Activated T-cell treated with anti-CD3 and anti-CD28 coated beads for 1 hour (primary cell): ENCODE measurements at places on chromosomes 1 and 21.

DNA sequence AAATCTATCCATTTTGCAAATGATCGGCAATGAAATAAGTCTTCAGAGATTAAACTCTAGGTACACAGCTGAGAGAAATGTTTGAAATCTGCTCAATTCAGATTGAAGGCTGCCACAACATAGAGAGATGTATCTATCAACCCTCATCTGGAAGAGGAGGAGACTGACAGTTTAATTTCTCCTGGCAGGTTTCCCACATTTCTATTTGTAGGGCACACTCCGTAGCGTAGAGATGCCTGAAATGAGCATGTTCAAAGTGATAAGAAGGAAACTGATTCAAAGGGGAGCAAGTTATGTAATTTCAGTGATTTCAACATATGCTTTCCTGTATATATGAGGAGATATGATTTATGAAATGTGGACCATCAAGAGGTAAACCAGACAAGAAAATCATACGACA, 44.1 kb downstream of the NIBAN1 start:
- DNase-seq: no peak

GRCh38 chr1:159315381-159315780, 13.2 kb downstream of the FCER1A start:
- DNase-seq: no peak

GRCh38 chr1:206513312-206514111, 6.2 kb downstream of the RASSF5 start:
- no peak for DNase-seq

DNA sequence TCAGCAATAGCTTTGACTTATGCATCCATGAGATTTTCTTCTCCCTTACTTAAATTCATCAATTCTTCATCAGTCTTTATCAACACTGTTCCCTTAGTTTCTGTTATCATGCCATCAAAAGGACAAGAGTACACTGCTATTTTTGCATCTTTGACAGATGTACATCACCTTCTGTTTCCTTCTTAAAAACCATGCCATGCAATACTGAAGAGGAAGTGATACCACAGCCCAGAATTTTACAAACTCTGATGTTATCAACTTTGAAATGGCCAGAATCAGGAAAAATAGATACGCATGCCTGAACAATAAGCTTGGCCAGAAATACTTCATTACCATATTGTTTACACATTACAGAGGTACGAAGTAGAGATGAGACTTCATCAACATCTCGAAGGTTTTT, 21.1 kb downstream of the FMO5 start:
- no peak for DNase-seq

DNA sequence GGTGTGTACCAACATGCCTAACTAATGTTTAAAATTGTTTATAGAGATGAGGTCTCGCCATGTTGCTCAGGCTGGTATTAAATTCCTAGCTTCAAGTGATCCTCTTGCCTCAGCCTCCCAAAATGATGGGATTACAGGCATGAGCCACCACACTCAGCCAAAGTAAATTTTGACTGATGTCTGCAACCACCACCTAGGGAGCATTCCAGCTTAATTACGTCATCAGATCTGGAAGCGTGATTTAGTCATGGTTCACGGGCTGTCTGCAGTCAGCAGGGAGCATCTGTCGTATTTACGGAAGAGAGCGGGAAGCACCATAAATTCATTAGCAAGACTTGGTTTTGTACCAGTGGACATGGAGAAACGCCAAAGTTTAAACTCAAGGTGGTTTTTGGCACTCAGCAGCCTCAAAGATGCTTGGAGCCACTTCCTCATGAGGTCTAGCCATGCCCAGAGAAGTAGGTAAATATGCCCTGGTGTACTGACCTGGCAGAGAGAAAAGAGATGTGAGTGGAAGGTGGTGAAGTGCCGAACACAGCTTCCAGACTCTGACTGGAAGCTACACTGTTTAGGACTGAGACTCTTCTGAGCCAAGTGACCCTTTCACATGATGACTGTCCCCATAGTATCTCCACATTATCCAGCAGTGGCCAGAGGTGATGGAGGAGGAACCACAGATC, 60.8 kb upstream of the SLC35F3 start:
- DNase-seq: no peak

- DNase-seq: no peak
Observed at GRCh38 chr1:78038071-78038470, 7.7 kb upstream of the GIPC2 start.

DNA sequence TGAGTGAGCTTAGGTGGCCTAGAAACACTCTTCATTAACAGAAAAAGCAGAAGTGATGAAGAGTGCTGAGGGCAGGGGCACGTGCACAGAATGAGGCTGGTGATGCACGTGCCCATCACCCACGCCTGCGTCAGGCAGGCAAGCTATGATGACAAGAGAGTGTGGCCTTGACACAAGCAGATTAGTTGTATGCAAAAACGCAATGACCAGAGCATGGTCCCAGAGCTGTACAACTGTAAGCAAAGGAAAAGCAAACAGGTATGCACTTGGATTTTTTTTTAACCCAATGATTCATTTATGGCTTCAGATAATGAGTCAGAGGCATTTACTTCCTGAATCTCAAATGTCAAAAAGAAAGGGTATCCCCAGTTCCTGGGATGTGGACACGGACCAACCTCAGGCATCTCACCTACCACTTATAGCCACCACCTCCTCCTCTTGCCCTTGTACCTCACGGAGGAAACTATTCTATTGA, 9.1 kb upstream of the TMEM61 start:
- DNase-seq: no peak

DNA sequence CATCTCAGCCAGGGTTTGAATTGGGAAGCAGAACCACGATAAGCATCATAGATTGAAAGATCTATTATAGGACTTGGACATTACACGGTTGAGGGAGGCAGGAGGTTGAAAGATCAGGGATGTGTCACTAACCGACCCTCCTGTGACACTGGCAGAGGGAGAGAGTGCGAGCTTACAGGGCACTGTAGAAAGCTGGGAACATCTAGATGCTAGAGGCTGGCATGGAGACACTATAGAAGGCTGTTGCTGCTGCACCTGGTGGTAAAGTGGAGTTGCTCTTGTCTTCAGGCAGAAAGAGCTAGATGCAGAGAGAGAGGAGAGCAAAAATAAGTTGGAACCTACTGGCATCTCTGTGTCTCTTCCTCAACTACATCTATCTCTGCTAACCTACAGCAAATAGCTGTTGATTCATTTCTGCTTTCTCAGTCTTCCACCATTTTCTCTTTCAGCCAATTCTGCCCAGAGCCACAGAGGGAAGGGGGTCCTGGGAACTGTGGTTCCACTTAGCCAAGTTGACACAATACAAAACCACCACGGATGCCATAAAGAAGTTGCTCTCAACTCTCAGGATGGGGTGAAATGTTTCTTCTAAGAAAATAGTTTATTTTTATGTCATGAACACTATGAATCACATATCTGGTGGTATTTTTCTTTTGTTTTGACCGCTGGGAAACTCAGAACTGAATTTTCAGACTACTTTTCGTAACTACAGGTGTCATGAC, 155.9 kb downstream of the ZNF281 start:
- no peak for DNase-seq

DNA sequence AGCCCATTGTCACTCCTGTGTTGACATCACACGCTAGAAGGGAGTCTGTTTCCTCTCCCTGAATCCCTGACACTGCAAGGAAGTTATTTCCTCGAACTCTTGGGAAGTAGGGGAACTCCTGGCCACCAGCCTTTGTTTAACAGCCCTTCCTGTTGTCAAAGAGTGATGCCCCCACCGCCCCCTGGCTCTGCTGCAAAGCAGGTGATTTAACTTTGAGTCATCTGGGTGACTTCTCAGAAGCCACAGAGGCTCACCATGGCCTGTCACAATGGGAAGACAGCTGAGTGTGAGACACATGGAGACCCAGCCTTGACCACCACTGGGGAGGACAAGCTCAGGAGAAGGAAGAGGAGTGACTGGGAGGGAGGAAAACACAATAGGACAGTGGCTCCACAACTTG, 182.8 kb downstream of the PSMG1 start:
- no peak for DNase-seq

- no peak for DNase-seq
Observed at GRCh38 chr1:66154394-66154793, 361.7 kb downstream of the PDE4B start.

DNA sequence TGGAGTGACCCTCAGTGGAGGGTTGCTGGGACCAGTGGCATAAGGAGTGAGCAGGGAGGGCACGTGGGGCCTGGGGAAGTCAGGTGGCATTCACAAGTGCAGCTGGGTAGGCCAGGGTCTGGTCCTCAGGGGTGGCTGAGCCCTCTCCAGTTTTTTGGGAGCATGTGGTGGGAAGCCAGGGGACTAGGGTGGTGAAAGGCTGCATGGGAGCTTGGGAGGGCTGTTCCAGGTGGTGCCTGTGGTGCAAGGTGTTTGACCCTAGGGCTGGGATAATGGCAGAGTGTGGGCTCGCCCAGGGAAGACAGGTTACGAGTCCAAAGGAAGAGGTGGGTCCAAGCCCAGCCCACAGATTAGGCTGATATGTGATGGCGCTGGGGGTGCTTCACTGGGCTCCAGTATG, 30.5 kb downstream of the MAN1C1 start:
- no peak for DNase-seq

DNA sequence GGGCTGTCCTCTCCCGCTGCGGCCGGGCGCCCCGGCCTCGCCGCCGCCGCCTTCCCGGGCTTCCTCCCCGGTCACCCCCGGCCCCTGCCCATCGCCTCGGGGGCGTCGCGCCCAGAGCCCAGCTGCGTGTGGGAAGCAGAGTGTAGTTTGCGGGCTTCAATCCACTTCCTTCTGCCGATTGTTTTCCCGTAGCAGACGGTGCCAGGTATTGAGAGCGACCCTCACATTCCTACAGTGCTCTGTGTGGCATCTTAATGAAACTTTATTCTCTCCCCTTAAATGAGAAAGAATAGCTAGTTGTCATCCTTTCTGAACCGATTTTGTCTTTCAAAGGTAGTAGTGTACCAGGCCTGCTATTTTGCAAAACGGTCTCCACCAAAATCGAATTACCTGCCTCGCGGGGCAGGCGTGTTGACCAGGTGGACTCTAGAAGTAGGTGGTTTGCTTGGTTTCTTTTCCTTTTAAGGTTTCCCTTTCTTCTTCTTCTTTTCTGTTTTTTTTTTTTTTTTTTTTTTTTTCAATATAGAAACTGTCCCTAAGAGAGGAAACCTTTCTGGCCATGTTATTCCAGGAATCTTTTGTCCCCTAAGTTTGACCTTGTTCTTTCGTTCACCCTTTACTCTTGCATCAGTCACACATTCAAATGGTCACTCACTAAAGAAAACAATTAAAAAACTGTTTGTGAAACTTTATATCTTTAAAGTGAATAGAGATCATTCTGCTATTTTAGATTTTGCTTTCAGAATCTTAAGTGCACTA, 881 bp downstream of the USP25 start:
- DNase-seq: no peak

DNA sequence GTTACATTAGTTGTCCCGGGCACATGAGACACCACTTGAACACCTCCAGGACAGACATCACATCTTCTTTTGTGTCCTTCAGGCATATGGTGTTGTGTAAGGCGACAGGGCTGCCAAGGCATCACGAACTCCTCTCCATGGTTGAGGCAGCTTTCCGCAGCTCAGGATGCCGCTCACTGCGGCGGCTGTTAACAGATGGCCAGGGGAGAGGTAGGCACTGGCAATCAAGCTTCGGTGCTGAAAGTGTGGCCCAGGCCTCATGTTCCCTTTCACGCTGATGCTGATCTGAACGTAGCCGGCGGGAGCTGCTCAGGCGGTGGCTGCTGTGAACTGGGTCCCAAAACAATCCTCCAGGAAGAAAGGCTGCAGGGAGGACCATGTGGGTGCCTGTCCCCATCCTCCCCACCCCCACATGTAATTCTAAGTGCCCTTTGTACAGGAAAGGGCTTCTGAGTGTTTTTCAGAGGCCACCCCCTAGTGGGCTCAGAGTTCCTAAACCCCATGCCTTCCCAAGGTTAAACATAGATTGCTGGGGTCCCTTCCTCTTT, 287.1 kb upstream of the AJAP1 start:
- DNase-seq: no peak
